Skin of body (tissue), 3 donors: ENCODE measurements at places on chromosomes 2 and 18. TPM values are rescaled to one million over a fixed set of nuclear protein-coding genes. Genes with fewer than 3 reads are reported as not detected.

GRCh38 chr2:228615496-228615895, 434.0 kb upstream of the SPHKAP start:
- no peak for DNase-seq

DNA sequence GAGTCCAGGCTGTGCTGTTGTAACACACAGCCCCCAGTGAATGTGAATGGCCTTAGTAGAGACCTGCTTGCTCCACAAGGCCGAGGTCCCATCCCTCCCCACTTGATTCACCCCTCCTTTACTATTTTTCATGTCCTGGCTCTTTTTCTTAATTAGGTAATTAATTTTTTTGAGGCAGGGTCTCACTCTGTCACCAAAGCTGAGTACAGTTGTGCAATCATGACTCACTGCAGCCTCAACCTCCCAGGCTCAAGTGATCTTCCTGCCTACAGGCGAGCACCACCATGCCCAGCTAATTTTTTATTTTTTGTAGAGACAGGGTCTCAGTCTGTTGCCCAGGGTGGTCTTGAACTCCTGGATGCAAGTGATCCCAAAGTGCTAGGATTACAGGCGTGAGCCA, 19.3 kb downstream of the FBLN7 start:
- DNase-seq = no peak

DNA sequence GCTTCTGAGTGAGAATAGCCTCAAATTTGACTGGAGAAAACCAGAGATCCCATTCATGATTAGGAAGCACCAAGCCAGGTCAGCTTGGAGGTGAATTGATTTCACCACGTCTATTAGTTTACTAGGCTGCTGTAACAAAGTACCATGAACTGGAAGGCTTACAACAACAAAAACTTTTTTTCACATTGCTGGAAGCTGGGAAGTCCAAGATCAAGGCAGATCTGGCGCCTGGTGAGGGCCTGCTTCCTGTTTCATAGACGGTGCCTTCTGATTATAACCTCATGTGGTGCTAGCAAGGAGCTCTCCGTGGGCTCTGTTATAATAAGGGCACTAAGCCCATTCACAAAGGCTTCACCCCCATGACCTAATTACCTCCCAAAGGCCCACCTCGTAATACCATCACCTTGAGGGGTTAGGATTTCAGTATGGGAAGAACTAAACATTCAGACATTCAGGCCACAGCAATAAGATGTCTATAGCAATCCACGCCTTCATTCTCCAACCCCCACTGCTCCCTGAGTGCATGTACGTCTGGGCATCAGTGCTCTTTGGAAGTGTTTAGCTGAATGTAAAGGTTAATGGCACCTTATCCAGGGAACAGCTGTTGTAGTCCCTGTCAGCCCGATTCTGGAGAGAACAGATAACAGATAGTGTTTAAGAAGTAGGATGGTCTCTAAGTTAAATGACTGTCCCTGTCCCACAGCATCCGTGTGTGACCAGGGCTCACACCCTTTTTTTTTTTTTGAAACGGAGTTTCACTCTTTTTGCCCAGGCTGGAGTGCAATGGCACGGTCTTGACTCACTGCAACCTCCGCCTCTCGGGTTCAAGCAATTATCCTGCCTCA, 89.2 kb downstream of the SOCS6 start:
- DNase-seq = no peak

GRCh38 chr18:67813380-67814028, 297.0 kb upstream of the DSEL start:
- no peak for DNase-seq

Gene IL1RN
- total RNA-seq = 20.7 TPM

DNA sequence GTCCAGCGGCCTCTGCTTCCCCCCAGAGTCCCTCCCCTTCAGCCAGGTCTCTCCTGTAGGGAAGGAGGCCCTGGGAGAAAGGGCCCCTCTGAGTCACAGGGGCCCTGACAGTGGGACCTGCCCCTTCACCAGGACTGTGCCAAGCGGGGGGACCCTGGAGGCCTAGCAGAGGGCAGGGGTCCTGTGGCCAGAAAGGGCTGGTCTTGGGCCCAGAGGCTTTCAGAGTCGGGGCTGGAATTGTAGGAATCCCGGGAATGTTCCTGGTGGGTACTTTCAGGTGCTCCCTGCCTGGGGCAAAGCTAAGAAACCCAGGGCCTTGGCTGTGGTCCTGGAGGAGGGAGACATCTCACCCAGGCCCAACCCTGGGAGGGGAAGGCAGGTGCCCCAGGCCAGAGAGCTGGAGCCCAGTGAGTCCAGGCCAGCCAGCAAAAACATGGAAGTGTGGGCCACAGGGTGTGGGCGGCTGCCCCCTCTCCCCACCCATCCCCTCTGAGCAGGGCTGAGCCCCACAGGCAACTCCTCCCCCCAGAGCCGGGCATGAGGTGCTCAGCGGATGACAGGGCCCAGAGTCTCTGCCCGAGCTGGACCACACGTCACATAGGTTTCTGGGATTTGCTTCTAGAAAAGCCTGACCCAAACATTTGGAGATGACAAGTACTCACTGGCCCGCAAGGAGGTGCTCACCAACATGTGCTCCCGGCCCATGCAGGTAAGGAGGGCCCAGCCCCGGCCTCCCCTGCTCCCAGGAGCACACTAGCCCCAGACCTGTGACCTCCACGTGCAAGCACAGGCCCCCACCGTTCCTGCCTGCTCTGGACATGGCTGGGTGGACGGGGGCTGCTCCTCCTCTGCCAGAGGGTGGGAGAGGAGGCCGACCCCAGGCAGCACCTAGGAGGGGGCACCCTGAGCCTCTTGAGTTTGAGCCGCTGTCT, 48.2 kb upstream of the ALPP start:
- DNase-seq = no peak

Gene LPIN2
- 21.7 TPM for total RNA-seq

- DNase-seq = no peak
Observed at GRCh38 chr2:119836455-119837142, 76.9 kb downstream of the PTPN4 start.

DNA sequence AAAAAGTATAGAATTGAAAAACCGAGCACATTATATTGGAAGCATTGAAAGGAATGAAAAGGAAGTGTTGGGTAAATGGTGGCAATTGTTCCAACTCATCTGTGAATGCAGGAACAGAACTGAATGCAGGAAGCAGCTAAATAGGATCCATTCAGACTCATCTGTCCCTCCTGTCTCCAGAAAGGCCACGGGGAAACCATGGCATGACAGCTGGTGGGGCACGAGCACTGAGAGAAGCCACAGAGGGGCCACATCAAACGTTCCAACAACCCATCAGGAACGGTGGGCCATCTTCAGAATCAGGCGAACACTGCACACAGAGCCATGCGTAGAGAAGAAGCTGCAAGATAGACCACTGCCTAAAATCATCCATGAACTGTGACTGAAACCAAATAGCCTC, 138.5 kb upstream of the SLC35G4 start:
- DNase-seq = no peak

DNA sequence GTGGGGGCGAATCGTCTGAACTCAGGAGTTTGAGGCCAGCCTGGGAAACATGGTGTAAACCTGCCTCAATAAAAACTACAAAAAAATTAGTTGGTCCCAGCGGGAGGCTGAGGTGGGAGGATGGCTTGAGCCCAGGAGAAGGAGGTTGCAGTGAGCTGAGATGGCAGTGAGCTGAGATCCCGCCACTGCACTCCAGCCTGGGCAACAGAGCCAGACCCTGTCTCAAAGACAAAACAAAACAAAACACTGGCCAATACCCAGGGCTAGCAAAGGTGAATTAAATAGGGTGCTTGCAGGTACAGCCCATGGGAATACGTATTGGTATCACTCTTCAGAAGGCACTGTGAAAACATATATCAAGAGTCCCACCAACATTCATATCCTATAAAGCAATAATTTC, 7.0 kb downstream of the ITSN2 start:
- no peak for DNase-seq
